ENCODE measurements at places on chromosomes 7 and 10.

- DNase-seq: no peak
Measured at GRCh38 chr7:29449569-29450260, 113.9 kb upstream of the PRR15 start.

DNA sequence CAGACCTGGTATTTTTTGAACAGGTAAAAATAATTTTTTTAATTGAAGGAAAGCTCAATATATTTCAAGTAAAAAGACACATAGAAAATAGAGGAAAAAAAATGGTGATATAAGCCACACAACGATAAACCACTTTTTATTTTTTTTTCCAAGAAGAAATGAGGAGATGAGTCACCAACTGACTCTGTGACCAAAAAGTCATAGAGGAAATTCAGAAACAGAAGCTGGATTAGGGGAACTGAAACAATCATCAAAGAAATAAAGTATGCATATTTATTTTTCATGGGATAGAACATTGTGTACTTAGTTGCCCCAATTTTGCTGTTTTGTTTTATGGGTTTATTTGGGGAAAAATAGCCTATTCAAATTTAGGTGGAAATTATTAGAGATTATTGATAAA lies 176.8 kb upstream of the AGR3 start:
- DNase-seq: no peak

DNA sequence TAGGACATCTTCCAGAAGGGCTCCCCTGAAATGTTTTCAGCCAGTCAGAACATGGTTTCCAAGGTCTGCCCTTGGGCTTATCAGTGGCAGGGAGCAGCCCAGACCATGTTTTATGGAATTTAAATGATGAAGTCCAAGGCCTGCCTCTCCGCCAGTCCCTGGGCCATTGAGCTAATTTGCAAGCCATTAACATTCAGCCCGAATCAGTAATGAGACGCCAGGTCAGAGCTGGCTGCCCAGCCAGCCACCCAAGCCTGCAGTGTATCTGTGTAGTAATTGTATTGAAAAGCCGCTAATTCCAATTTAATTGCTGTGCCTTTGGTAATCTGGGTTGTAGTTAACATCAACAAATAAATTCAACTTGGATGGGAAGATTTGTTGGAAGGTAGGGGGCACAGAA lies 131.4 kb downstream of the PAXIP1 start:
- DNase-seq: no peak

- DNase-seq: no peak
Measured at GRCh38 chr10:2173327-2173726, 436.0 kb upstream of the ADARB2 start.

DNA sequence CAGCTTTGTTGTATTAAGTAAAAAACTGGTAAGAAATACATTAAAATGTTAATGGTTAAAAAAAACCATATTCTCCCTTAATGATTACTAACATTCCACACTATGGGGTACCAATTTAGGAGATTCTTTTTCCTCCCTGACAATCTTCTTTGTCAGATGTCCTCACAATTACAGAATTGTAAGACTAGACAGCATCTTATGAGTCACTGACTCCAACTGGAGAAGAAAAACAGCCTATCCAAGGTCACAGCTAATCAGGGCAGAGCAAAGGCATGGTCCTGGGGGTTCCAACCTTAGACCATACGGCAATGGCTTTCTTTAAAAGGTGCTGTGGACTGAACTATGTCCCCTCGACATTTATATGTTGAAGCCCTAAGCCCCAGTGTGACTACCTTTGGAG lies 127.6 kb downstream of the DLG5 start:
- no peak for DNase-seq

- no peak for DNase-seq
Measured at GRCh38 chr7:47149208-47149839, 432.6 kb downstream of the TNS3 start.

GRCh38 chr7:120775755-120776154 lies 82.2 kb downstream of the TSPAN12 start:
- DNase-seq: no peak

DNA sequence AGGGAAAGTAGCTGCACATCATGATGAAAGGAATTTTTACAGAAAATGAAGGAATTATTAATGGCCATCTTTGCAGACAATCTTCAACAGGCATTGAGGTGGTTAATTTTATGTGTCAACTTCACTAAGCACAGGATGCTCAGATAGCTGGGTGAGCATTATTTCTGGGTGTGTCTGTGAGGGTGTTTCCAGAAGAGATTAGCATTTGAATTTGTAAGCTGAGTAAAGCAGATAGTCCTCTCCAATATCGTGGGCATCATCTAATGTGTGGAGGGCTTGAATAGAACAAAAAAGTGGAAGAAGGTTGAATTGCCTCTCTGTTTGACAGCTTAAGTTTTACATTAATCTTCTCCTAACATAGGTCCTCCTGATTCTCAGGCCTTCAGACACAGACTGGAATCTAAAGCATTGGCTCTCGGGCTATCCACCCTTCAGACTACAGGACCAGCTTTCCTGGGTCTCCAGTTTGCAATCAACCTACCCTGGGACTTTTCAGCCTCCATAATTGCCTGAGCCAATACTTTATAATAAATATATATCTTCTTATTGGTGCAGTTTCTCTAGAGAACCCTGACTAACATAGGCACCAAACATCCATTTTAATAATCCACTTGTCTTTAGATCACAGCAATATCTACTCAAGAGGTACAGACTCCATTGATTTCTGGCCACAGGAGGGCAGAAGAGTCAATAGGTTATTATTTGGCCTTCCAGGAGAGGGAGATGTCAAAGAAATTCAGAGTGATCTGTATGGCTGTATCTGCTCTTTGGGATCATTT lies 10.5 kb upstream of the CRPPA start:
- no peak for DNase-seq

DNA sequence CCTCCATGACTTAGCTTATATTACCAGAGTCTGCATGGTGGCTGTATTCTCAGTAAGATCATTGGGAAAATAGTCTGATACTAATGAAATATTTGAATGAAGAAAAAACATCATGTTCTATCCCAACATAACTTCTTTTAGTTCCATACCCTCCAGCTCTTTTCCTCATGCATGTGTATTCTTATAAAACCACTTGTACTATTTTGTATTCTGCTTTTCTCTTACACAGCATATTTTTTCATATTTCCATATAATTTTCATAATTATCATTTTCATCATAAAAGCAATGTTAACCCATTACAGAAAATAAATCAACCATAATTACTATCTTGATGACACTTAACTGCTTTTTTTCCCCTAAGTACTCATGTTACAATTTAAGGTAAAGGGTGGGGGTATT lies 371.2 kb upstream of the LRGUK start:
- DNase-seq: no peak

DNA sequence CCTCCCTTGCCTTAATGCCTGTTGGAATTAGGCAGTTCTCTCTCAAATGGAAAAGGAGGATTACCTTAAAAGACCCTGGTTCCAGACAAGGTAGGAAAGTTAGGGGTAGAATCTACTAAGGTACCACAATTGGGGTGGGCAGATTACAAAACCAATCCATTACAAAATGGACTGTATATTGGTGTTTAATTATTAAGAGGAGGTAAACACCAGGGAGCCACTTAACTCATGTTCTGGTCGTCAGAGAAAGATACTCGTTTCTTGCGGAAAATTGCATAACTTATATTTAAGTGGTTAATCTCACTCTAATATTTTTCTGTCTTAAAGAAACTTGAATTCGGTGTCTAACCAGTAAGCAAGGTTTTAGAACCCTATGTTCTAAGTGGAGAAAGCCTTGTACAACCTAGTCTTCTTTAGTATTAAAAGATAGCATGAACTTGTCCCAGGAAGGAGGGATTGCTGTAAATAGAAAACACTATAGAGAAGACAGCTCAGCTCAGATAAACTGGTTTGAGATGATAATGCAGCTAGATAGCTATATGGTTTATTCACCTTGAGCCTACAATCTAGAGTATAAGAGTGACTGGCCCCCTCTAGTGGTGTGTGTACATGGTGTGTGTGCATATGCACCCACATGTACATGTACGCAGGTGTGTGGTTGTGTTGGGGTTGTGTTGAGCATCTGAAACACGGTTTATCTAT lies 58.0 kb upstream of the STRIP2 start:
- DNase-seq: peak; percentile 23

DNA sequence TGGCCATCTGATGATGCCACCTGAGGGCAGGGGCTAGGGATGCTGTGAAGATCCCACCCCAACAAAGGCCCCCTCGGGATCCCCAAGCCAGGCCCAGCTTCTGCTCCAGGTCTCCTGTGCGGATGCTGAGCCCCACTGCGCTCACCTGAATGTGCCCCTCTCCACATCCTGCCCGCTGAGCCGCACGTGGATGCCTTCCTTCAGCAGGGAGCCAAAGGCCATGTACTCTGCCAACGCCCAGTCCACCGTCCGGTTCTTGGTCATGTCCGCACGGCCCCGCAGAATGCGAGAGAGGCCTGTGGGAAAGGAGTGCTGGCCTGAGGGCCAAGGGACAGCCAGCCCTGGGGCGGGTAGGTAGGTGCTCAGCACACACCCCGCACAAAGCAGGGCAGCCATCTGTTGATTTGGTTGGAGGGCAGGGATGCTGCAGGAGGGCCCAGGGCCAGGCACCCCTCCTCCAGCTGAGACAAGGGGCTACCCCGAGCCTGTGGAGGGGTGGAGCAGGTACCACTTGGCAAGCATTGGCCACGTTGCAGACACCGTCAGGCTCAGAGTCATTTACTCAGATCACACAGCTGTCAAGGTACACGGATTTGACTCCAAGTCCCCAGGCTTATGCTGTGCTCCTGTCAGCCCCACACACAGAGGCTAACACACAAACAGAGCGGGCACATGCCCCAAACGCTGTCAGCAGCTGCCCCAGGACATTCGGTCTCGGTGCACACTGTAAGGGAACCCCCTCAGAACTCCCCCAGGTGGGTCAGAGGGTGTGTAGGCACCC lies 19.2 kb downstream of the OGDHL start:
- DNase-seq: no peak

DNA sequence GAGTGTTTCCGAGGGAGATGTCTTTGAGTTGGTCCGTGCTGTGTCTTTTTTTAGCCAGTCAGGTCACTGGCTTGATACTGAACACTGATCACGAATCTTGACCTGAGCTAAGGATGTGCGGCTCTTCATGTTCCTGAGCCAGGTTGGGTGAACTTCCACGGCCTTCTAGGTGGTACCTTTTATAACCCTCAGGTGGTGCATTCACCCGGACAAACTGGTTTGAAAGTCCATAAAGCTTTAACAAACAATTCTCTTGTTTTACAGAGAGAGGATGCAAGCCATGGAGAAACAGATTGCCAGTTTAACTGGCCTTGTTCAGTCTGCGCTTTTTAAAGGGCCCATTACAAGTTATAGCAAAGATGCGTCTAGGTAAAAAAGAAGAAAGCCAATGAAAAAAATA lies 229.5 kb downstream of the ARHGAP21 start:
- DNase-seq: no peak

DNA sequence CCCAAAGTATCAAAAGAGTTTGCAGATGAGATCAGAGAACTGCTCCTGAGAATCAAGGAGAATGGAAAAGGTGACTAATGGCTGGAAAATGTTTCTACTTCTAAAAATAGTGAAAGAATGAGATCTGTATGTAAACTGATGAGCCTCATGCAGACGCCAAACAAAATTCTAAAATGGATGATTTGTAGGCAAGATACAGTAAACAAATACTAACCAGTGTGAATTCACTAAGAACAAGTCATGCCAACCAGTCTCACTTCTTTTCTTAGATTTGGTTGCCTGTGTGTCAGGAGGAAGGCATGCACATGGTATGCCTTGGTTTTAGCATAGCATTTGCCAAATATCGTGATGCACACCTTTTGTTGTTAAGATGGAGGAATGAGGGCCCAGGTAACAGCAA lies 94.9 kb upstream of the PIK3CG start:
- DNase-seq: no peak

DNA sequence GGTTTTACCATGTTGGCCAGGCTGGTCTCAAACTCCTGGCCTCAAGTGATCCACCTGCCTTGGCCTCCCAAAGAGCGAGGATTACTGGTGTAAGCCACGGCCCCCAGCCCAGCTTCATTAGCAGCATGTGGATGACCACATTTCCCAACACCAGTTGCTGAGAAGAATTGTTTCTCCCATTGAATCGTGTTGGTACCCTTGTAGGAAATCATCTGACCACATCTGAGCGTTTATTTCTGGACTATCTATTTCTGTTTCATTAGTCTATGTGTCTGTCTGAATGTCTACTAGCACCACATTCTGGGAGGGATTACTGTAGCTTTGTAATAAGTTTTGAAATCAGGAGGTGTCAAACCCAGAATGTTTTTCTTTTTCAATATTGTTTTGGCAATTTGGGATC lies 89.6 kb downstream of the LCOR start:
- no peak for DNase-seq

- DNase-seq: no peak
Measured at GRCh38 chr10:1658658-1659057, 78.7 kb downstream of the ADARB2 start.

GRCh38 chr10:35195361-35196306 lies 69.0 kb downstream of the CREM start:
- DNase-seq: peak; percentile 62

DNA sequence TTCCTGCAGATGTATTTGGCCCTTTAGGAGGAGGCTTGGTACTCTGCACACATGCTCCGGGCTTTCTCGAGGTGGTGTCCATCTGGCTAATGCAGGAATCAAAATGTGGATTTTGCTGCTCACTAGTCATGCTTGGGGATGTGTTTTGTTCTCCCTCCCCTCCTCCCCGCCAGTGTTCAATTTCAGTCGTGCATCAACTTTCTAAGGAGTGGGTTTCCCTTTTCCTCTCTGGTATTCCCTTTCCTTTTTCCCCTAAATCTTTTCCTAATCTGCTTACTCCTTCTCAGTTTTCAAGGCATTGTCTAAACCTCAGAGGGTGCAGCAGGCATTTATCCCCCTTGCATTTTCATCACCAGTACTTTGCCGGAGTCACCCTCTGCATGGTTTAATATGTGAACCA lies 201.8 kb downstream of the CCDC3 start:
- DNase-seq: no peak

GRCh38 chr7:129952086-129952652 lies 591 bp downstream of the UBE2H start:
- DNase-seq: no peak

GRCh38 chr10:78974617-78975317 lies 94.0 kb upstream of the ZMIZ1 start:
- peak; percentile 56 for DNase-seq

GRCh38 chr7:7122701-7123281 lies 59.6 kb upstream of the C1GALT1 start:
- no peak for DNase-seq

DNA sequence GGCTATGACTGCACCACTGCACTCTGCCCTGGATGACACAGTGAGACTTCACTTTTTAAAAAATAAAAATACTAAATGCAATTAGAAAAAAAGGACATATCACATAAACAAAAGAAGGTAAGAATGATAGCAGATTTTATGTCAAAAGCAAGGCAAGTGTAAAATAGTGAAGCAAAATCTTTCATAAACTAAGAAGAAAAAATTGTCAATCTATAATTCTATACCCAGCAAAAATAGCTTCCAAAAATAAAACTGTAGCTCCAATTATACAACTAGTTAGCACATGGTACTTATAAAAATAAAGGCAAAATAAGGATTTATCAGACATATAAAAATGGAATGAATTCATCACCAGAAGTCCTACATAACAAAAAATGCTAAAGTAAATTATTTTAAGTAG lies 85.4 kb upstream of the SVIL start:
- DNase-seq: no peak

GRCh38 chr7:104206841-104207240 lies 972 bp downstream of the ORC5 start:
- DNase-seq: no peak

Measured in stimulated activated CD4-positive, alpha-beta T cell treated with anti-CD3 and anti-CD28 coated beads, TNF-alpha, amount 100 ng/mL, for 24 hours (primary cell).